Stimulated activated CD4-positive, alpha-beta T cell treated with anti-CD3 and anti-CD28 coated beads, Interleukin-1b, Interleukin-23, amount 100 ng/mL, for 1 hour (primary cell): ENCODE measurements at places on chromosomes 12 and 14.

GRCh38 chr14:104926619-104927431 is 2.1 kb downstream of the PLD4 start:
- DNase-seq = no peak

- DNase-seq = no peak
Observed at GRCh38 chr14:82855912-82856391, 1322.3 kb upstream of the SEL1L start.

GRCh38 chr14:94320243-94320642 is 2.9 kb downstream of the SERPINA6 start:
- no peak for DNase-seq

DNA sequence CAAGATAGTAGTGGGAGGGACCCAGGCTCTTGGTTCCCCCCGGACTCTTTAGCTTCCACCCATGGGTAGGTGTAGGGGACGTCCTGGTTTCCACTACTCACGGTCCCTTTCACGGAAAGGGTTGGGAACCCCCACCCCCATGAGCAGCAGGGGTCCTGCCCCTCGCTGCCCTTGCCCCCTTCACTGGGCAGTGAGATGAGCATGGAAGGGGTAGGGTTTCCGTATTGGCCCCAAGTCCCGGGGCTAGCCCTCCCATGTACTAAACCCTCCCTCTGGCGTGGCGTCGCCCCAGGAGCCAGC is 12.7 kb downstream of the AGAP2 start:
- DNase-seq = no peak

- no peak for DNase-seq
Observed at GRCh38 chr12:122184517-122184916, 1.6 kb downstream of the LRRC43 start.

DNA sequence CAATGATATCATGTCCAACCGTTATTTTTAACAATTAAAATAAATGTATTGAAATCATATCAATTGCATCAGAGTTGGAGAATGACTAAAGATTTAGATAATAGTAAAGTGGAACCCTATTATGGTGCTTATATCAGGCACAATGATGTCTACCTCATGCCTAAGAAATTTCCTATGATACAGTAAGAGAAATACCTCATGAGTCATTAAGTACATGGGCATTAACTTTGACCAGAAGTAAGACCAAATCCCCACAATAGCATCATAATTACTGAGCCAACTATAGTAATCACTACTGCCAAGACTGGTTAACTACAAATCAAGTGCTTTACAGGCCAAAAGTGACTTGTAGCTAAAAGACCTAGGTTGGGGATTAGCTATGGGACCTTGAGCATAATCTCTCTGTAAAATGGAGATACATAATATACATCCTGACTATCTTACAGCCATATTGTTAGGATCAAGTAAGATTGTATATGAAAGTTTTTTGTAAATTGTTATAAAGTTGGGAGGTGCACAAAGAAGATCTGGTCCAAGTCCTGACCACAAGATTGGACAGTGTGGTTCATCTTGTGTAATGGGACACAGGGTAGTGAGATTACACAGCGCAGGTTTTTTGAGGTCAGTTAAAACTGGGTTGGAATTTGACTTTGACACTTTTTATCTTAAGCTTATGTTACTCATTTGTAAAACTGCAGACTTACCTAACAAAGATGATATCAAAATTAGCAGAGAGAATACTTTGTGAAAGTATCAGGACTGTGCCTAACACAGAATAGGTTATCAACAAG is 60.5 kb downstream of the ERGIC2 start:
- DNase-seq = no peak

GRCh38 chr12:16359512-16360491 is 12.4 kb downstream of the MGST1 start:
- no peak for DNase-seq

- DNase-seq = no peak
Observed at GRCh38 chr14:101185073-101185835, 281.7 kb upstream of the RTL1 start.

DNA sequence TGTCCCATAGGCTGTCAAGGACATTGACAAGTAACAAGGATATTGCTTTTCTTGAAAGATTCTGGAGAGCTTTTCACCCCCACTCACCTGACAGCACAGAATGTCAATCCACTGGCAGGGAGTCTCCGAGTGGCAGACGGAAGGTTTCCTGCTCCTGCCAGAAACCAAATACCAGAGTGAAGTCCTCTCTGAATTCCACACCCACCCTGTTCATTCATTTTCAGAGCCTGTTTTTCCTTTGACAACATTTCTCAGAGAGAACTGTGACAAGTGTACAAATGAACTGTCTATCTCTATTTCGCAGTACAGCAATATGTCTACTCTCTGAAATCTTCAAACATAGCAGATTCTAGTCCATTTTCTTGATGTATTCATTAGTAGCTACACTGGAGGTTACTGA is 26.2 kb upstream of the BICD1 start:
- DNase-seq = no peak

DNA sequence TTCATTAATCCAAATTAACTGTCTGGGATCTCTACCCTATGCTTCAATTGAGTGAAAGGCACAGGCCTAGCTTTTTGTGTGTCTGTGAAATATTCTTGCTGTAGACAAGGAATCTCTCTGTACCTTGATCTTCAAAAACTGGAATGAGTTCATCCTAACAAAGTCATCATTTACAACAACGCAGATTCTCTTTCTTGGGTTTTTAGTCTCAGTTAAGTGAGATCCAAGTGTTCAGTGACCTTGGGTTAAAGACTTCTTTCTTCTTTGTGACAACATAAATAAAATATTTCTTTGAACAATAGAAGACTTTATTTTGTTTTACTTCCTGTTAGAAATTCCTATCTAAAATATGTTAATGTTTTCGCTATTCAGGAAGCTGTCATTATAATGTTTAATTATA is 192.2 kb upstream of the LMNTD1 start:
- DNase-seq = no peak

GRCh38 chr14:21309238-21309636 is 29.4 kb downstream of the RPGRIP1 start:
- no peak for DNase-seq

DNA sequence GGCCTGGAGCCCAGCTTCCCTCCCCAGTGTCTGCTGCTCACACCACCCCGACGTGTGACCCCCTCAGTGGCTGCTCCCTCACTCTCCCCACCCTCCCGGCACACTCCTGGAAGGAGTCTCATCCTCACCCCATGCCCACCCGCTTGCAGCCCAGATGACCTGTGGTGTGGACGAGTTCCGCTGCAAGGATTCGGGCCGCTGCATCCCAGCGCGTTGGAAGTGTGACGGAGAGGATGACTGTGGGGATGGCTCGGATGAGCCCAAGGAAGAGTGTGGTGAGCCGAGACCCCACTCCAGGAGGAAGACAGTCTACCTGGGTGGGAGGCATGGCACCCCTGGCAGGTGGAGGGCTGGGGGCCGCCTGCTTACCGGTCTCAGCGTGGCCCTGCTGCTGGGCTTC is 15.0 kb upstream of the NXPH4 start:
- DNase-seq = no peak

DNA sequence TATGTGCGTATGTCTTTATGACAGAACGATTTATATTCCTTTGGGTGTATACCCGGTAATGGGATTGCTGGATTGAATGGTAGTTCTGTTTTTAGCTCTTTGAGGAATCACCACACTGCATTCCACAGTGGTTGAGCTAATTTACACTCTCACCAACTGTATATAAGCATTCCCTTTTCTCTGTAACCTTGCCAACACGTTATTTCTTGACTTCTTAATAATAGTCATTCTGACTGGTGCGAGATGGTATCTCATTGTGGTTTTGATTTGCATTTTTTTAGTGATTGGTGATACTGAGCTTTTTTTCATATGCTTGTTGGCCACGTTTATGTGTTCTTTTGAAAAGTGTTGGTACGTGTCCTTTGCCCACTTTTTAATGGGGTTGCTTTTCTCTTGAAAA is 49.7 kb downstream of the FRS2 start:
- DNase-seq = no peak

DNA sequence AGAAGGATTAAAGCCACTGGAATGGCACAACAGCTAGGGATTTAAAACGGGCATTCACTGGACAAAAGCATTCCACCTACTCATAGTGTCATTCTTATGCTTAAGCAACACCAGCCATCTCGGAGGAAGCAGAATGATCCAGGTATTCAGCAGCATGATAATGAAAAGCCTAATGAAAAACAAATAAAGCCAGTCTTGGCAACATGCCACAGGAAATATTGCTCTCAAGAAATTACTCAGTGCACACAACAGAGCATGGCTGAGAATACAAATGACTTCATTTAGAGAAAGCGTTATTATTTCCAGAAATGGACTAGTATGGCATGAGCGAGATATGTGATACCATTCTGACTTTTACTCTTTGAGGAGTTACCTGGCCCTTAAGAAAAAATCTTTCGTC is 442.2 kb downstream of the APAF1 start:
- DNase-seq = no peak

GRCh38 chr14:68663385-68664076 is 129.3 kb downstream of the ZFP36L1 start:
- no peak for DNase-seq
